ENCODE measurements at places on chromosomes 5 and 9. TPM values are rescaled to one million over a fixed set of nuclear protein-coding genes. Genes with fewer than 3 reads are reported as not detected.

DNA sequence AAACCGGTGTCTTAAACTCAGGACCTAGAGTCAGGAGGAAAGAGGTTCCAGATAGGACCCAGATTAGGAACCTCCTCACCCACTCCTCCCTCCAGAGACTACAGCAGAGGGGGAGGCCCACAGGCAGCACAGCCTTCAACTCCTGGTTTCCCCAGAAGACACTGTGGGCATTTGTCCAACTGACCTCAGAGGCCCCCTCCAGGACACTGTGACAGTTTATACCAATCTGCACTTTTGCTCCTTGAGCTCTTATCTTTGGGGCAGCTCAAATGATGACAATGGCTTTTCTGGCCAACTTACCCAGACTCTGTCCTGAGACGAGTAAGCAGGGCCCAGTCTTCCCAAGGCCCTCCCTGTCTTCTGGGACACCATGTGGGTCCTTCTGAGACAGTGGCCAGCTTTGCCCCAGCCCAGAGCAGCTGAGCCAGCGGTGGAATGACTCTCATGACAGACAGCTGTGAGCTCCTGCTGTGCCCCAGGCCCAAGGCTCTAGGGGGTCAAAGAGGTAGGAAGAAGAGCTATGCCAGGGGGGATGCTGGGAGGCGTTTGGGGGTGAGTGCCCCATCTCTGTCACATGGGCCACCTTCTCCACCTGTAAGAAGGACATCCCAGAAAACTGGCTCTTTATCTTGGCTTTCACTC is 14.3 kb downstream of the OR2V2 start:
- peak; percentile 63 for DNase-seq

DNA sequence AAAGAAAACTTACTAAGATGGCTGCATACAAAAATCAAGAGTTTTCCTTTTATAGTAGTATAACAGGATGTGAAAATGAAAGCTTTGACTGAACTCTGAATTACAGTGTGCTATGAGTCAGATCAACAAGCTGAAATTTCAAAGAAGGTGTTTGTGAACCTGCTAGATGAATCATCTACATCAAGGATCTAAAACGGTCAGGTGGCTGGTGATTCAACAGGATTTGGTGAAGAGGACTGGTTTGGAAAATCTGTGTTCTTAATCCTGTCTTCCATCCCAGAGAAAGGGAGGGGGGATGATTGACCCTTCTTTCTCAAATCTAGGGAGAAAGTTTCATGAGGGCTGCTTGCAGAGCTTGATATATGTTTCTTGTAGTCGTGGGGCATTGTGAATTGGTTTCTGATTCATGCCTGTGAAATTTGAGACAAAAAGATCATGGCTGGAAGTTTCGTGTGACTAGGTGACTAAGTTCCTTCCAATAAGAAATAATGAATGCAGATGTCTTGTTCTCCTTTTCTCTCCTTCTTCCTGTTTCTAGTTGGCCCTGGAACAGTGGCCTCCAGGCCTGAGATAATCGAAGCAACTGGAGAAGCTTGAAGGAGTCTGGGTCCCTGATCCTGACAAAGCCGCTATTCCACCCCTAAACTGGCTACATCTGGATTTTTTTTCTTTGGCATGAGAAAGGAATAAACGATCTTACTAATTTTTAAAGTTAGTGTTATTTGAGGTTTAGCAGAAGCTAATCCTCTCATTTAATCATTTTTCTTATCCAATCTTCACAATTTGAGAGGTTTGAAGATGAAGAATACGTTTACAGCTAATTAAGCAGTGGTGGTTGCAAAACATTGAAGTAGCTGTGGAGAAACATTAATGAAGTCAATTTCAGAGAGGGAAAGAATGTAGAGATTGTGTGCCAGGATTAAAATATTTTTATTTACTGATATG is 67.2 kb downstream of the MRPS30 start:
- DNase-seq = peak; percentile 80

GRCh38 chr5:116650544-116650943 is 75.9 kb upstream of the SEMA6A start:
- DNase-seq = no peak

PCDHGC5 gene
- total RNA-seq = not detected

HSD17B3 gene
- not detected for total RNA-seq

- DNase-seq = no peak
These were observed 234.7 kb downstream of the NMUR2 start for GRCh38 chr5:152170350-152170749.

DNA sequence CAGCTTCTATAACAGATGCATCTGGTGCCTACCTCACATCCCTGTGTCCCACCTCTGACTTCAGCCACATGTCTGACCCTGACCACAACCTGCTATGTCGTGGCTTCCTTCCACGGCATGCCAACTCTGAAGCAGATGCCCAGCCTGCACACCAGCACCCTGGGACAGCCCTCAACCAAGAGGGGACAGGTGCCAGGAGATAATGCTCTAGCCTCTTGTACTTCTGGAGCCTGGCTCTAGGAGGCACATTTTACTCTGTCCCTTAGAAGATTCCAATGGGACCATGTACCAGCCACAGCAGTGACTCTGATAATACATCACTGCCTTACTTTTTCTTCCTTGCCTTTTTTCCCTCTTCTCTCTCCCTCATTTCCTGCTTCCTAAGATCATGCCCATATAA is 51.4 kb downstream of the EBF1 start:
- no peak for DNase-seq

GRCh38 chr5:123294544-123294943 is 128.7 kb downstream of the CEP120 start:
- DNase-seq = no peak

IFNA21 gene
- not detected for total RNA-seq

DNA sequence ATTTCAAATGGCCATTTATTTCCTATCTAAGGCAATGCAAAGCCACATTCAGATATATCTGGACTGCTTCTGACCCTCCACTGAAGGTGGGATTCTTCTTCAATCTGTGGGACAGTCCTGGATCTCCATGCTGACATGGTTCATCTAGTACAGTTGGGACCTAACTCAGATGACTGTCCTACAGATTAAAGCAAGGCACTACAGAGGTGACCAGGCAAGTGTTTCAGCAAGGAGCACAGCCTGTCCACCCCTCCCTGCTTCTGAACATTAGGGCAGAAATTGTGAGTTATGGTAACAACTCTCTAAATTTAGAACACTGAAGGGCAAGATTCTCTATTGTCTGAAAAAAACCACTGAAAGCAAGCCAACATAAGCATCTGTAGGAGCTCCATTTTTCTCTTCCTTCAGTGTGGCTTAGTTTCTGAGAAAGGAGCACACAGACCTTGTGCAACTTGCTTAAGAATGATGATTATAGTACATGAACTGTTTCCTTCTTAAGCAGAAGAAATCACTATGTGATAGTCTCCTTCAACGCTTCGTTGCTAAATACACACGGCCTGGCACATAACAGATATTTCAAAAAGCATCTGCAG is 62.9 kb upstream of the BARX1 start:
- no peak for DNase-seq

PALM2AKAP2 gene
- total RNA-seq = 0.71 TPM

DBH gene
- not detected for total RNA-seq

- DNase-seq = no peak
These were observed 135.1 kb upstream of the TNFAIP8 start for GRCh38 chr5:119220576-119221197.

MAMDC2 gene
- total RNA-seq = not detected

FGF10 gene
- not detected for total RNA-seq

DNA sequence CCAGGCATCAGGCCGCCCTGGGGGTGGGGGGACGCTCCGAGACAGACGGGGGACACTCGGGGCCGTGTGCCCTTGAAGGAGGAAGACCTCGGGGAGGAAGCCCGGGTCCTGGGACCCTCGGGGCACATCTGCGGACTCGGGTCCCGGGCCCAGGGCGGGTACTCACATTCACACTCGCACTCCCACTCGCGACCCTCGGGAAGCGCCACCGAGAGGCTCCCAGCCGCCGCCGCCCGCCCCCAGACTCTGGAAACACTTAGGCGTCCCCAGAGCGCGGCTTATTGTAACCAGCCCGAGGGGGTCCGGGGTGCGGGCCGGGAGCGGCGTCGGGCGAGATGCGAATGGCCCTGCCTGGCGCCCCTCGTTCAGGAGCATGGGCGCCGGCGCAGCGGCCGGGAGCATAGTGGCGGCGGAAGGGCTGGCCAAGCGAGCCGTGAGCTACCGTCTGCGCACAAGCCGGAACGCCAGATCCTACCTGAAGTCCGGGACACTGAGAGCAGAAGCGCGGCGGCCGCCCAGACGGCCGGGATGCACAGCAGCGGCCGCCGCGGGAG is 559 bp downstream of the ROR2 start:
- DNase-seq = no peak

DNA sequence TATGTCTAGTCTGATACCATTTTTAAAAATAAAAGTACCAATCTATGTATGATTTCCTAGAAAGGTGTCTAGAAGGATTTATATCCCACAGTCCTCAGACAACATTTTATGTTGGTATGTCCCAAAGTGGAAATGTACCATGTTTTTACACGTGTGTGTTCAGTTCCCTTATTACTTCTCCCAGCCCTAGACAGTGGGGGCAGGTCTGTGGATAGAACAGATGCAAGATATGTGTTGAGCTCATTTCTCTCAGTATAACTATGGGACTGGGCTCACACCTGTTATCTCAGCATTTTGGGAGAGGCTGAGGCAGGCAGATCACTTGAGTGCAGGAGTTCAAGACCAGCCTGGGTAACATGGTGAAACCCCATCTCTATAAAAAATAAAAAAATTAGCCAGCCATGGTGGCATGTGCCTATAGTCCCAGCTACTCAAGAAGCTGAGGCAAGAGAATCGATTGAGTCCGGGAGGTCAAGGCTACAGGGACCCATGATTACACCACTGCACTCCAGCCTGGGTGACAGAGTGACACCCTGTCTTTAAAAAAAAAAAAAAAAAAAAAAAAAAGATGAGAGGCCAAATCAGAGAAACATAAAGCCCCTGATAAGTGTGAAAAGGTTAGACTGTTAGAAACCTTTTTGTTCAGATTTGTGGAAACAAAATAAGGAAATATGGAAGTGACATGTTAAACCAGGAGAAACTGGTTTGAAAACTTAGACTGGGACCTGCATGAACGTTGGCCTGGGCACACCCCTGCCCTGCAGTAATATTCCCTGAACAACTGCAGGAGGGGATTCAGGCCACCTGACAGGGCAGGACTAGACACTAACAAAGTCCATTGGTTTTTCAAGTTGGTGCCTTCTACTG is 7.4 kb upstream of the SLC2A8 start:
- no peak for DNase-seq

SLC6A18 gene
- not detected for total RNA-seq

GRCh38 chr5:83145241-83145640 is 67.9 kb downstream of the XRCC4 start:
- DNase-seq = no peak

TNFSF8 gene
- 148 TPM for total RNA-seq

DNA sequence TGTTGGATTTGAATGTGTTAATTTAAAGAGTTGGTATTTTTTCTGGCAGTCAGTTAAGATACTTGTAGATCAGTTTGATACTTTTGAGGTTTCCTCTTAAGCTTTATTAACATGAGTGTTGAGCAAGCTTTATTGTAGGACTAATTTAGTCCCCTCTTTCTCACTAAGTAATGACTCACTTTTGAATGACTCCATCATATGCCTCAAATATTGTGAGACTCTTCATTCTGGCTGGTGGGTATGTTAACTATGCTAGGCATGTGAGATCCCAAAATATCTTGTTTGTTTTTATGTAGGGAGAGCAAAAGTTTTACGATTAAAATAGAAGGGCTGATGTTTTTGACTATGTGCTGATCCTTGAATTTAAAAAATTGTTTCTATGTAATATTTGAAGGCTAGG is 355.7 kb downstream of the IZUMO3 start:
- no peak for DNase-seq

DNA sequence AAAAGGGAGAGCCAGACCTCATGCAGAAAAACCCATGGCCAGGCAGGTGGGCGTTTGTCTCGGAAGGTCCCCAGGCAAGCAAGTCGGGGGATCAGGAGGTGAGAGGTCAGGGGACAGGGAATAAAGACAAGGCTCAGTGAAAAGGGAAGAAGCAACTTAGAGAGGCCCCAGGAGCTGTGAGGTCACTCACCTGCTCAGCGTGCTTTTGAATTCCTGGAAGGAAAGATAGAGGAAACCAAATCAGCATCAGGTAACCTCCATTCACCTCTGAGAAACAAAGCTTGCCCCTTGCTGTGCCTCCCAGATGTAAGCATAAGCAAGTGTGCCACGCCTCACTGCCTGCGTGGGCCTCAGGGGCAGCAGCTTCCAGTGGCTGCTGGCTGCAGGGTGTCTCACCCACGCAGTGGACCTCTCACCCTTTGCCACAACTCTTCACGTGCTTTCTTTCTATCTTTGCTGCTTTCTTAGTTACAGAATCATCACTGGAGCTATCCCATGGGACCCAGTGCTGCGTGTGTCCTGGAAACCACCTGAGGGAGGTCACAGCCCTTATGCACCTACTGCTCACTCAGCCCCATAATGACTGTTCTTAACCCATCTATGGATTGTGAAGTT is 6.0 kb downstream of the TRIM7 start:
- DNase-seq = no peak

HACD4 gene
- 2.8 TPM for total RNA-seq

GRCh38 chr9:111529787-111530186 is 4.8 kb downstream of the ZNF483 start:
- DNase-seq = no peak

GRCh38 chr9:109114670-109115069 is 5.1 kb downstream of the TMEM245 start:
- no peak for DNase-seq

DNA sequence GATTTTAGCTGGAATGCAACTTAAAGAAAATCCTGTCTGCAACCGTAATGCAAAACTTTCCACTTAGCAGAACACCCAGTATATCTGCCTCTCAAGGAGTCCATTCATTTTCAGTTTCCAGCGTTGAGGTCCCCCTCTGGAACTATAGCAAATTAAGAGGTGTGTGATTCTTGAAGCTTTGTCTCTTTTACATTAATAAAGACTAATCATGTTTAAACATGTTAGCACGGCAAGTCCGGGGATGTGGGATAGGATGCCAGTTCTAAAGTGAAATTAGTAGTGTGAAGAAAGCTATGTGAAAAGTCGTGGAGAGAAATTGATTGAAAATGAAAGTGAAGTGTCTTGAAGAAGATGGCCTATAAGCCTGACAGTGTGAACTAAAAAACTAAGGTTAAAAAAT is 429.1 kb downstream of the NR2F1-AS1 start:
- no peak for DNase-seq

Measured in activated CD4-positive, alpha-beta T cell treated with anti-CD3 and anti-CD28 coated beads, Interleukin-2, amount 10 ng/mL, durations not matched to agents 24 days and 14 days (primary cell).